ENCODE measurements at places on chromosomes 1 and 21.

GRCh38 chr1:93411000-93411399 is 36.9 kb upstream of the FNBP1L start:
- DNase-seq = no peak

DNA sequence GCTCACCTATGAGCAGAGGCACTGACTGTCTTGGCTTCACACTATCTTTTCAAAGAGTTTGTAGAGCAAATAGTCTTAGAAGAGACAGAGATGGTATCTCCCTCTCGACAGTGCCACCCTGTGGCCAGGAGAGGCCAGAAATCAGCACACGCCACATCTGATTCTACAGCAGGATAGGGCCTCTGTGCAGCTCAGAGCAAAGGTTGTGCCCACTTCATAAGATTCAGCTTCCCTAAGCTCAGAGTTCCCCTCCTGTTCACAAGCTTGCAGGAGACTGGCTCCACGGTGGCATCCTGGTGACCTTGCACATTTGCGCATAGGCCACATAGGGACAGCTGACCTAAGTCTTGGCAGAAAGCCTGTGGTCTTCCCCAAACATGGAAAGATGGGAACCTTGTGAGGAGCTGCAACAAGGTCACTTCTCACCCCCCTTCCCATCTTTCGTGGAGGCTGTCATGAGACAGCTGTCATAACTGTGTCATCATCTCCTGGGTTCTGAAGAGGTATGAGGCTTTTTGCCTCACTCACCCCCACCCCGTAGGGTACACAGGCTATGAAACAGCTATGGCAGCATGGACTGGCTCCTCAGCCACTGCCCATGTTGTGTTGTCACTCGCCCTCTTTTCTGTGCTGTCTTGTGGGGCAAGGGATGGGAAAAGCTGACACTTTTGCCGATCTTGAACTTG is 3.0 kb downstream of the ITLN2 start:
- peak; percentile 79 for DNase-seq

DNA sequence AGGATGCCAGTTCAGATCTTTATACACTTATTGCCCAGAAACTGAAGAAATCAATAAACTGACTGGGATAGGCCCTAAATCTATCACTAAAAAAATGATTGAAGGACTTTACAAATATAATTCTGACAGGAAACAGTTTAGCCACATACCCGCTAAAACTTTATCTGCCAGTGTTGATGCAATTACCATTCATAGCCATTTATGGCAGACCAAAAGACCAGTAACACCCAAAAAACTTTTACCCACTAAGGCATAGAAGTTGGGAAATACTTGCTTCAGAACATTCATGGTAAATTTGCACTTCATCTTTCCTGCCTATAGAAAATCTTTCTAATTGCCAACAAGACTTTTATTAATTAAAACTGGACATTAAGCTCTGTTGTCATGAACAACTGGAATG is 15.0 kb upstream of the GPR25 start:
- DNase-seq = no peak

DNA sequence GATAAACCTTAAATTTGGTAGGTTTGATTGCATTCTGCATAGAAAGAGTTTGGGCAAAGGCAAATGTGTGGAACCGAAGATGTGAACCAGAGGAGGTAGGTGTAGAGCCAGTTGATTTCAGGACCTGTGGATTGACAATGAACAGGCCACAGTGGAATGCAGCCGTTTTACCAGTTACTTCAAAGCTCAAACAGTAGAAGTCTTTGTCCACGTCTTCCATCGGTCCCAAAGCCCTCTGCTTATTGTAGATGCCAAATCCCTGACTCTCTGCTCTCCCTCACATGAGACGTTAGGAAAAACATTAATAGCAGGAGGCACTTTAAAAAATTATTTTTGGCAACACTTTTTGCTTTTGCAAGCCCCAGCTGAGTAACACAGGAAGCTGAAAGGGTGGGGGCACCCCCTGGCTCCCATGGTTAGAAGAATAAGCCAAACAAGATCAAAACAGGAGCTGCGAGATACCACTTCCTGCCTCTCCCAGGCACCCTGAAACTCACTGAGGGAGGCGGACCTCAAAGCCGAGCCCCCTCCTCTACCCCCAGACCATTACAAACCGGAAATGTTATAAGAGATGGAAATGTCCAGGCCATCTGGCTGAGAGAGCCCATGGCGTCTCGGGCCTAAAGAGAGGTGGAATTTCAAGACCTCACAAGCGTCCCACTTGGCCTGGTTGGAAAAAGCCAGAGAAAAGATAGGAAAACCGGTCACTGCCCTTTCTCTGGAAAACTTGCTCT is 13.5 kb downstream of the TRAF3IP3 start:
- DNase-seq = no peak

GRCh38 chr1:82220754-82221153 is 420.0 kb downstream of the ADGRL2 start:
- DNase-seq = no peak

- no peak for DNase-seq
Observed at GRCh38 chr1:27071049-27071416, 58.4 kb upstream of the TENT5B start.

- peak; percentile 61 for DNase-seq
Observed at GRCh38 chr1:154765970-154766369, 104.1 kb downstream of the KCNN3 start.

GRCh38 chr1:230068952-230069684 is 2.1 kb downstream of the GALNT2 start:
- no peak for DNase-seq

GRCh38 chr1:89487972-89488371 is 36.7 kb upstream of the LRRC8B start:
- DNase-seq = no peak

DNA sequence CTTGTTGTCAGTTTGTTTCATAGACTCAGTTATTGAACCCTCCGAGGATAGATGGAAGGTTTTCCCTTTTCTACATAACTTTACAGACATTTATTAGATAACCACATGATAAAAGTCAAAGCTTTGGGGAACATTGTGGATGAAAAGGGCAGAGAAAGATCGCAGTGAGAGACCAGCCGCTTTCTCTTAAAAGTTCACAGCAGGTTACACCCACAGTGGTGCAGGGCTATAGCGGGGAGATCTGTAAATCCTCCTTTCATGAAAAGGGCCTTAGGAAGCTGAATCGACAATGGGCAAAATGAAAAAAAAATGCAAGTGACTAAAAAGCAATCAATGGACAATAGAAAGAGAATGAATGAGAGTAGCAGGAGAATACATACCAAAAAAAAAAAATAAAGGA is 218.6 kb downstream of the GRIK1 start:
- no peak for DNase-seq

DNA sequence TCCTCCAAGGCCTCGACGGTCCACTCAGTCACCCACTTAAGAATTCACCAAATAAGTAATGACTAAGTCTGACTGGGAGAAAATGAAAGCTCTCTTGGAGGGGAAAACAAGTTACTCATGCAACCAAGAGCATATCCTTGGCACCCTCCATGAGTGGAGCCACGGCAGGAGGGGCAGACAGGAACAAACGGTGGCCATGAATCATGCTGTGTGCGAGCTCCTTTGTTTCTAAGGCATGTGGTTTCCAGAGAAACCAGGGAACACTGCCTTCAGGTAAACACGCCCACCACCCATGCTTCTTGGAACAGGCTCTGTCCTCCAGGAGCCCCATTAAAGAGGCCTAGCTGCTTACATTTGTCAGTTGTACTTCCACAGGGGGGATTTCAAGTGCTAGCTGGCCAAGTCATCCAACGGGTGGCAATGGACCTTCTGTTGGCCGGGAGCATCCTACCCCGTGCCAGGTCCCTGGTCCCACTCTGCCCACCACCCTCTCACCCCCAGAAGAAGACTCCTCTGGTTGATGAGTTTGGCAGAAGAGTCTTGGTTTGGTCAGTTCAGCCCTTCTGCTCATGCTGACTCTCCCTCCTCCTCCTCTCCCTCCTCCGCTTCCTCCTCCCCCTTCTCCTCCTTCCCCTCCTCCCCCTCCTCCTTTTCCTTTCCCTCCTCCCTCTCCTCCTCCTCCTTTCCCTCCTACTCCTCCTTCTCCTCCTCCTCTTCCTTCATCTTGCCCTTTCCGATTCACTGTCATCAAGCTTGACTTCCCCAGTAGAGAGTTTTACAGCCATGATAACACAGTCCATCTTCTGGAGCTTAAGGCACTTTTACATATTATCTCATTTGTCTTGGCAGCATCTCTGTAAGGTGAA is 107.6 kb downstream of the CCDC185 start:
- peak; percentile 63 for DNase-seq

- DNase-seq = no peak
Observed at GRCh38 chr1:66288048-66288447, 245.9 kb upstream of the SGIP1 start.

- no peak for DNase-seq
Observed at GRCh38 chr21:44581158-44581557, 754 bp upstream of the KRTAP10-5 start.

DNA sequence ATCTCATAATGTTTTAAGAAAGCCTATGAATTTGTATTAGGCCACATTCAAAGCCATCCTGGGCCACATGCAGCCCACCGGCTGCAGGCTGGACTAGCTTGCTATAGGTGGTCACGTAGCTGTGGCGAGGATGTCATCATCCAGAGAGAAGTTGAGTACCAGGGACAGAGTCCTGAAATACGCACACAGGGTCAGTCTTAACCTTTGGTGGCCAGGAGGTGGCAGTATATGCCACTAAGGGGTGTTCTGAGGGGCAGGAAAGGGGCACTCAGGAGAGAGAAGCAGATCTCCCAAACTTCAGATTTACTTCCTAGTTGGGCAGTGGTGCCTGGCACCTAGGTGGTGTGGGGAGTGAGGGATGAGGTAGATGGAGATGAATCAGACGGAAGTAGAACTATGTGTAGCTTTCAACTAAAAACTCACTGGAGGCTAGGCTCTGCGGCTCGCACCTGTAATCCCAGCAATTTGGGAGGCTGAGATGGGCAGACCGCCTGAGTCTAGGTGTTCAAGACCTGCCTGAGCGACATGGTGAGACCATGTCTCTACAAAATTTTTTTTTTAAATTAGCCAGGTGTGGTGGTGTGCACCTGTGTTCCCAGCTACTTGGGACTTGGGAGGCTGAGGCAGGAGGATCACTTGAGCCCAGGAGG is 16.3 kb upstream of the CDK18 start:
- peak; percentile 73 for DNase-seq

- no peak for DNase-seq
Observed at GRCh38 chr1:67308136-67308535, 463 bp downstream of the IL12RB2 start.

- DNase-seq = no peak
Observed at GRCh38 chr1:13788795-13789194, 88.8 kb downstream of the PRDM2 start.

- DNase-seq = no peak
Observed at GRCh38 chr1:203670594-203670993, 44.0 kb downstream of the ATP2B4 start.

DNA sequence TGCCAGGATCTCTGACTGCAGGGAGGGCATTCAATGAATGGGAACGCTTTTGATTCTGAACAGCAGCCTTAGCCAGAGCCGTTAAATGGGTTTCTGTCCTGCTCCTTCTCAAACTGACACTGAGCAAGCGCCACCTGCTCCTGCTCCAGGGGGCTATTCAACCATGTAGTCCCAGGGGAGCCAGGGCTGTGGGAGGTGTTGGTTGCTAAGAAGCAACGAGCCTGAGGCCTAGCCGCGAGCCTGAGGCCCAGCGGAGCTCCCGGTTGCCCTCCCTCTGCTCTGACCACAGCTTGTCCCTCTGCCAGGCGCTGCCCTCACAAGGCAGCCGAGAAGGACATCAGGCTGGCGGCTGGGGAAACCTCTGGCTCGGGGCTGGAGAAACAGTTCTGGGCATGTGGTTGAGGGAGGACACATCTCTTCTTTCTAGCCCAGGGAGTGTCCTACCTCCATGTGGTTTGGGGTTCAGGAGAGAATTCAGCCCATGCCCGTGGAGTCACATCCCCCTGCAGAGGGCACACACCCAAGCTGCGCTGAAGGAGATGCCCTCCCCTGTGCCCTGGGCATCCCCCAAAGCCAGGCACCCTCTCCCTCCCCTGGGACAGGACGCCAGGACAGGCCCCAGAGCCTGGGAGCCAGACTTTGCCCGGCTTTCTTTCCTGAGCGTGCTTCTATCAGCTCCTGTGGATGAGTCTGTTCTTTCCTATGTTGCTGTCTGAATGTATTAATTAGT is 18.0 kb downstream of the PCP4 start:
- DNase-seq = no peak

DNA sequence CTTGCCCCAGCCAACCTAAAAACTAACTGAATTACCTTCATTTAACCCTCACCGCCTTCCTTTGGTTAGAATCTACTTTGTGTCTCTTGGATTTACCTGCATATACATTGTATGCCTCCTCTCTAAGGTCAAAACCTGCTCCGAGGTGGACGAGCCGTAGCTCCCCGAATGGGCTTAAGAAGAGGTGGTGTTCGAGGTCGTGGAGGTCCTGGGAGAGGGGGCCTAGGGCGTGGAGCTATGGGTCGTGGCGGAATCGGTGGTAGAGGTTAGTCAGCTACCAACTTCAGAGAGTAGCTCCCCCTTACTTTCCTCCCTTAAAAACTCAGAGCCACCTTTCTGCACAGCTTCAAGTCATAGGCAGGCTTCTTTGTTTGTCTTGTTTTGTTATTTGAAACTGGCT is 9.2 kb downstream of the CHTOP start:
- DNase-seq = no peak

DNA sequence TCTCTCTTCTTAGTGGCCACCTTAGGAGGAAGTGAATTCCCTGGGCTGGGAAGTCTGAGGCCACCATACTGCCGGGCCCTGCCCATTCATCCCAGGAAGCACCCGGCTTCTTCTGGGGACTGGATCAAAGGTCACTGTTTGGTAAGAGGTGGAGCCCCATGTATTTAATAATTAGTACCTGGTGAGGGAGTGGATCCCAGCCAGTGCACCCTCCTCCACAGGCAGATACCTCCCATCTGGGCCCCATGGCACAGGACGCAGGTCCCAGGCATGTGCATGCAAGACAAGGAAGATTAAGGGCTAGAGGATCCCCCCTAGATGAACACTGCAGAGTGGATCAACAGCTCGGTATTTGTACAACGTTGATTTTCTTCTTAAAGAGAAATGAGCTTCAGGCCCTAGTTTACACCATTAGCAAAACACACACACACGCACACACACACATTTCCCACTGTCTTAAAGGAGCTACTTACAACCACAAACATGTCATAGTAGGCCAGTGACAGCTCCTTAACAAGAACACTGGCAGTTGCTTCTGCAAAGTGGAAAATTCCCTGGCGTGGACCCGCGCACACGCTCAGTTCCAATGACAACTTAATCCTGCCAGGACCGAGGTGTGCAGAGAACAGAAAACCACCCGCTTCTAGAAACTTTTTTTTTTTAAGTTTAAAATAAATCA is 90.7 kb downstream of the MRPL37 start:
- no peak for DNase-seq

- DNase-seq = peak; percentile 5
Observed at GRCh38 chr1:23423415-23424292, 894 bp downstream of the TCEA3 start.

- DNase-seq = no peak
Observed at GRCh38 chr1:31730336-31731048, 26.7 kb upstream of the COL16A1 start.

- DNase-seq = no peak
Observed at GRCh38 chr1:119537966-119538365, 31.0 kb downstream of the HSD3B1 start.

- DNase-seq = peak; percentile 34
Observed at GRCh38 chr1:165456114-165456513, 11.2 kb upstream of the RXRG start.

GRCh38 chr1:153540394-153541361 is at the start of gene S100A5:
TSS of gene S100A5 (minus strand) at chr1:153540934. CDS start at chr1:153540191, 743 bp downstream.
- DNase-seq = no peak

- DNase-seq = no peak
Observed at GRCh38 chr1:210645582-210646257, 317.0 kb downstream of the HHAT start.

GRCh38 chr1:71041806-71042205 is 5.8 kb downstream of the PTGER3 start:
- no peak for DNase-seq

Data from Calu3 (cell line).